Epithelial cell of prostate (primary cell): ENCODE measurements at places on chromosomes 16 and 17.

DNA sequence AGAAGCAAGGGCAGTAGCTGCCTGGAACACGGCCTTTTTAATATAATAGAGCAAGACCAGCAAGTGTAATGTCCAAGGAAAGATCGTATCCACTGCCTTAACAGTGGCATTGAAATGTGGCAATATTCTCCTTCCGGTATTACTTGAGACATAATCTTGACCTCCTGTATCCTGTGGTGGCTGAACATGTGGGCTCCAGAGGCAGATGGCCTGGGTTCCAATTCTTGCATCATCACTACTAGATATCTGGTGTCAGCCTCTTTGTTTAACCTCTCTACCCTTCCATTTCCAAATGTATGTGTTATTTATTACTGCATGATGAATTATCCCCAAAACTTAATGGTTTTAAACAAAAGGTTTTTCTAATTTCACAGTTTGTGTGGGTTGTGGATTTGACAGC is 3.5 kb upstream of the CDYL2 start:
- no peak for DNase-seq

DNA sequence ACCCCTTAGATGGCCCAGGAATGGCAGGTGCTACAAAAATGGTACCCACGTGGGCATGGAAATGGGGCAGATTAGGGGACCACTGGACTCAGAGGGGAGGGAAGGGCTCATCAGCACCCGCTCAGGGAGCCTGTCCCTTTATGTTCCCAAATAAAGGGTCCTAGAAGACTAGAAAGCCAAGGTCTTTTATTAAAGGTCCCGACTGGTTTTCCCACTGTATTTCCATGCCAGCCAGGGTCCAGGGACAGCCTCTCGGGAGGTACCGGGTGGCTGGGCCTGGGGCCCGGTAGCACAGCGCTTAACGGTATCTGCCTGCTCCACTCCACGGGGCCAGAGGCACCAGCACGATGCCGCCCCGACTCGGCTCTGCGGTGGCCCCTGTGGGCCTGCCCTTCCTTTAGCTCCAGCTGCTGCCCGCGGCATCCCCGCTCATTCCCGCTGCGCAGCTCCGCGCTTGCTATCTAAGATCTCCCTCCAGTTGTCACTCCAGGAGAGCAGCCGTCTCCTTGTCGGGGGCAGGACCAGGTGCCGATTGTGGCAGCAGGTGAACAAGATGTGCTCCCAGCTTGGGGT is 1.4 kb downstream of the NT5C start:
- no peak for DNase-seq

- no peak for DNase-seq
These were observed 787 bp downstream of the AMDHD2 start for GRCh38 chr16:2520784-2521531.

GRCh38 chr16:51151435-51151960 is 428 bp upstream of the SALL1 start:
- DNase-seq: no peak

DNA sequence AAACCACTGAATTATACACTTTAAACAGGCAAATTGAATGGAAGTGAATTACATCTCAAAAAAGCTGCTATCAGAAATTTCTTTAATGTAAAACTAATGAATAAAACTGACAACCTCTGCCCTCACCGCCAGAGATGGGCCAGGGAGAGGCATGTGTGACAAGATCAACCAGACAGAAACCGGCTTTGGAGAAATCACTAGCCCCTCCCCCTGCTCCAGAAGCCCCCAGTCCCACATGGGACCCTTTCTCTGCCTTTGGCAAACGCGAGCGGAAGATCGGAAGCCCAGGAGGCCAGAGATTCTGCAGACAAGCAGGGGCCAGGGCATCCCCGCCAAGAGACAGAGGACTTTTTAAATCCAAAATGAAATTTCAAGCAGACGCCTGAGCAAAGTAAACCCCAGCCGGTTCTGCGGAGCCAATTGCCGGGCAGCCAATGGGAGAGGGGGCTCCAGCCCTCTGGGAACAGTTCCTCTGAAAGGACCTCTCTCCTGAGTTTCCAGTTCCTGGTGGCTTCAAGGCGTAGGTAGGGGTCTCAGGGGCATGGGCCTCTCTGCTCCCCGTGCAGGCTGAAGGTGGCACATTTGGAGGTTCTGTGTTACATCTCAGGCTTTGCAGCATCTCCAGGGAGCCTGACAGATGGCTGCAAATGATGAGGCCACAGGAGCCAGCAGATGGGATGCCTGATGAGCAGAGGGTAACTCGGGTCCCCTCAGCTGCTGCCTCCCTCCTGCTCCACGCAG is 118.1 kb downstream of the GSG1L start:
- no peak for DNase-seq

DNA sequence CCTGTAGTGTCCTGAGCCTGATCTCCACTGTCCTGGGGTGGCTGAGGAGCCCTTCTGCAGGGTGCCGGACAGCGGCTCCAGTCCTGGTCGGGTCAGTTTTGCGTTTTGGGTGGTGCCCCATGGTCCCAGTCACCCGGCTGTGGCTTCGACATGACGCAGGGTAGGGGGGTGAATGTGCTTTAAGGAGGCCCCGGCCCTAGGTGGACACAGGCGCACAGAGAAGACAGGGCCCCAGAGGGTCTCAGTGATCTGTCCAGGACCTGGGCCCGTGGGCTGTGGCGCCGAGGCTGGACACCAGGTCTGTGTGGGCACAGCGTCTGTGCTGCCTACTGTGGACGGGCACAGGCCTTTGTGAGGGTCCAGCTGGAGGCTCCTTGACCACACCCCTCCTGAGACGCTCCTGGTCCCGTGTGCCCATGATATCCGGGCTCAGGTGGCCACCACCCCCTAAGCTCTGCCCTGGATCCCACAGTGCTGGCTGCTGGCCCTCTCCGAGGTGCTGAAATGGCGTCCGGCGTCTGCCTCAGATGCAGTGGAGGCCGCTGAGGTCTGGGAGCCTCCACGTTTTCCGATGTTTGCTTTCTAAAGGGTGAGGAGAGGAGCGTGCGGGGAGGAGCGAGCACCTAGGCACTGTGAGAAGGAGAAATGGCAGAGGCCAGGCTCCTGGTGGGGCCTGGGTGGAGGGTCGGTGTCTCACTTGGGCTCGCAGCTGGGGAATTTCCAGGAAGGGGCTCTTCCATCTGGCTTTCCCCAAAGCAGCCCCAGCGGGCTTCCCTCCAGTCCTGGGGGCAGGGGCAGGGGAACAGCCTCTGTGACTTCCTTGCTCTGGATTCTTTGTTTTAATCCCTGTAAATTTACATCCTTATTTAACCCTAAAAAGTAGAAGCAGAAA is 56.1 kb upstream of the ACSF3 start:
- no peak for DNase-seq

- DNase-seq: no peak
These were observed 665.2 kb downstream of the TOX3 start for GRCh38 chr16:51881731-51882130.

DNA sequence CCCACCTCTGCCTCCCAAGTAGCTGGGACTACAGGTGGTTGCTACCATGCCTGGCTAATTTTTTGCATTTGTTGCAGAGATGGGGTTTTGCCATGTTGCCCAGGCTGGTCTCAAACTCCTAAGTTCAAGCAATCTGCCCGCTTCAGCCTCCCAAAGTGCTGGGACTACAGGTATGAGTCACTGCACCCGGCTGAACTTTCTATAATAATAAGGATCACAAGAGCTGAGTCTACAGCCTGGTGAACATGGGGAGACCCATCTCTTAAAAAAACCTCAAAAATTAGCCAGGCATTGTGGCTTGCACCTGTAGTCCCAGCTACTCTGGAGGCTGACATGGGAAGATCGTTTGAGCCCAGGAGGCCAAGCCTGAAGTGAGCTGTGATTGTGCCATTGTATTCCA is 53.5 kb downstream of the WDR59 start:
- no peak for DNase-seq

GRCh38 chr16:64362193-64362592 is 759.7 kb downstream of the CDH11 start:
- DNase-seq: no peak

- no peak for DNase-seq
These were observed 32.7 kb upstream of the FOXF1 start for GRCh38 chr16:86477642-86478041.

GRCh38 chr17:37368577-37368976 is 7.2 kb upstream of the C17orf78 start:
- no peak for DNase-seq

DNA sequence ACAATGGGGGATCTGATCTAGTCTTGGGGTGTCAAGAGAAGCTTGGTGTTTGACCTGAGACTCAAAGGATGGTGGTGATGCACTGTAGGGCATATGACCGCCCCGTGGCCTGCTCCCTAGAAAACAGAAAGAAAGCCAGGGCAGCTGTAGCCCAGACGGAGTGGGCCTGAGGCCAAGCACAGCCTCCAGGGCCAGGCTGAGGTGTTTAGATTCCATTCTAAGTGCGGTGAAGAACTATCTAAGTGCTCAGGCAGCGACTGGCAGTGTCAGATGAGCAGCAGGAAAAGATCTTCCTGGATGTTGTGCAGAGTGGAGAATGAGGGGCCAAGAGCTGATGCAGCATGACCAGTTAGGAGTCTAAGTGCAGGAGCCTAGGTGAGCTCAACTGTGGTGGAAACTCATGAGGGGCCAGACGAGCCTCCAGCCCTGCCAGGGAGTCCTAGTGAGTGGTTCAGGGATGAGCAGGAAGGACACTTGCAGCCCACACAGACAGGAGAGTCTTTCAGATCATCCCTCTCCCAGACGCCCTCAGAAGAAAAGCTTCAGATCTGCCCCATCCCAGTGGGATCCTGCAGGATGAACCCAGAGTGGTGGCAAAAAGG is 314.2 kb upstream of the CCL2 start:
- no peak for DNase-seq

- no peak for DNase-seq
These were observed 263.6 kb upstream of the DYNLRB2 start for GRCh38 chr16:80277182-80277581.

DNA sequence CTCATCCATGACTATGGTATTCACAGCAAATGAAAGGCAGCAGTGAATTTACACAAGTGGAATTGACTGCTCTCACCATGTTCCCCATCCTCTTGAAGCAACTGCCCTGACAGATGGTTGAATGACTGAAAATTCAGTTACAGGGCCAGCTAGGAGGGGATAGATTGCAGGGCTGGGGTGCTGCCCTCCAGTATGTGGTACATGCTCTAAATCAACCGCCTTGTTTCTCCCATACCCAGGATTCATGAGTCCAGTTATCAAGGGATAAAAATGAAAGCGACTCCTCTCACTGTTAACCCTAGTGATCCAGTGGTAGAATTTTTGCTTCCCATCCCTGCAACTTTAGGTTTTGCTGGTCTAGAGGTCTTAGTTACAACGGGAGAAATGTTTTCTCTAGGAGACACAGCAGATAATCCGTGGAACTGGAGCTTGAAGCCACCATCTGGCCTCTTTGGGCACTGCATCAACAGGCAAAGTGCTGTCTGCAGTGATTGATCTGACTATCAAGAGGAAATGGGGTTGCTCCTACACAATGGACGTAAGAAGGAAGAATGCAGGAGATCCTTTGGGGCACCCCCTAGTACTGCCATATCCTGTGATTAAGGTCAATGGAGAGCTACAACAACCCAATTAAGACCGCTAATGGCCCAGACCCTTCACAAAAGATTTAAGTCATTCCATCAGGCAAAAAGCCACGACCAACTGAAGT is 32.0 kb downstream of the SCPEP1 start:
- DNase-seq: no peak
